ENCODE measurements at places on chromosomes 3 and 15.

DNA sequence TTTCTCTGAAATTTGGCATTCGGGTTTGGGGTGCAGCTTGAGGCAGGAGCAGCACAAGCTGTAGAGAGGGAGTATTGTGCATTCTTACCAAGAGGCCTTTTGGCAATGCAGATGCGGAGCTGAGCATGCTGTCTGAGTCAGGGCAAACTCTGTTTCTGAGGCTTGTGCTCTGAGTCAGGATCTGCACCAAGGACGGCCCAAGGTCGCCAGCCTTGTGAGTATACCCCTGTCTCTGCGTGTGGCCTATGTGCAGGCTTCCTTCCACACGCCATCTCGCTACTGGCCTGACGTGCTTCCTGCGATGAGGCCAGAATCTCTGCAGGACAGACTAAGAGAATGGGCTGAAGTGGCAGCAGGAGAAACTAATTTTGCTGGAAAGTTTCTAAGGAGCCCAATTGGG is 83.8 kb upstream of the ROPN1 start:
- no peak for DNase-seq

DNA sequence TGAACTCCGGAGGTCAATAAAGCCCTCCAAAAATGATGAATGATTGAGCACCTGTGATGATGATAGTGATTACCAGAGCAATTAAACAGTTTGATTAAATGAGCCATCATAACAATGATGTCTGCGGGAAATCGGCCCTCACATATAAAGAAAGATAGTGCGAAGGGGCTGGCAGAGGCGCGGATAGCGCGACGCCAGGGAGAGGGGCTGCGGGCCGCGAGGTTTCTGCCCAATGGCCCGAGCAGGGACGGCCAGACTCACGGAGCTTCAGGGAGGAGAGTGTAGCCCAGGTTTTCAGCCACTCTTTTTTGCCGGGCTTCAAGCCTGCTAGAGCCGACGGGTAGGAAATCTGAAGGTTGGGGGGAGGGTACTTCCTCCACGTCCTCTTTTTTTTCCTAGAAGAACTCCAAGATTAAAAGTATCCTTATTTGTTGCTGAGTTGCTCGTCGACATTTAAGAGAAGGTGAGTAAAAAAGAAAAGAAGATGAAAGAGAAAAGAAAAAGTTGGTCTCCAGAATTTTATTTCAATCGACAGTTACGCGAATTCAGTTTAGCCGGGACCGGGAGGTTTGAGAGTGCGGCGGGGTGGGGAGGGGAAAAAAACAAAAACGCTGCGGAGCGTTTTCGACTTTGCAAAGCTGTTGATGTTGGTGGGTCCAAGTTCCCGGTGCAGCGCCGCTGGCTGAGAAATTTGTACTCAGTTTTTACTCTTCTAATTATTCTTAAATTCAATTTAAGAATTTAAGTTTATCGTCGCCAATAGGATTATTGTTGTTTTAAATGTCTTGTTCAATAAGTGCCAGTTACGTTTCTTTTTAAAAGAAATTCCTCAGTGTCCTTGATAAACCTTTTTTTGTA is 2.2 kb upstream of the MEIS2 start:
- no peak for DNase-seq

DNA sequence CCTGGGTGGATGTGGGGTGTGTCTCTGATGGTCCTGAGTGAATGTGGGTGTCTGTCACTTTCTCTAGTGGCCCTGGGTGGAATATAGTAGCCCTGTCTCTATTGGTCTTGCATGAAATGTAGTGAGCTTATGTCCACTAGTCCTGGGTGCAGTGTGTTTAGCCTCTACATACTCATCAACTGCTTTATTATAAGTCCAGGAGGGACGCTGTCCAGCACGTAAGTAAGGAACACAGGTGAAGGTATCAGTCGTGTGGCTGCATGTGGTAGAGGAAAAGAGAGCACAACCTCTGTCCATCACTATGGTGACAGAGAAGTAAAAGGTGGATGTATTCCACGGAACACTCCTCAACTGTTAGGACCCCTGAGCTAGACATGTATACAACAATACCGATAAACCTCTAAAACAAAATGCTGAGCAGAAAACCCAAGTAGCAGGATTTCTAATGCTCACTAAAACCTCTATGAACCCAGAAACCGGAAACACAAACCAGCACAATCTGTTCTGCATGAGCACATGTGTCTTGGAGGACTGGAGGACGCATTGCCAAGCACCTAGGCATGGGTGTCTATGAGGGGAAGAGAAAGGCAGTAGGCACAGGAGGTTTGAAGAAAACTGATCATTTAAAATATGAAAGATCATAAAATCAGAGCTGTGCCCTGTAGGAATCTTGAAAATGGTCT is 11.0 kb downstream of the LTF start:
- no peak for DNase-seq

GRCh38 chr3:134956395-134956794 is 161.3 kb downstream of the EPHB1 start:
- DNase-seq: no peak

DNA sequence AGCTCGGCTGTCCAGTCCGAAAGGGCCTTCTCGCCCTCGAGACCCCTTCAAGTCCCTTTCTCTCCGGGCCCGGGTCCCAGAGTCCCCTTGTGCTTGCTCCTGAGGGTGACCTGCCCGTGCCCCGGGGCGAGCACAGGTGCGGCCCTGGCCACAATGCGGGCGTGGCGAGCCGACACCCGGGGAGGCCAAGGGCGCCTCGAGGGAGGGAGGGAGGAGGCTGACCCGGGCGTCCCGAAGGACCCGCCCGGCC is 810 bp upstream of the MEF2A start:
- no peak for DNase-seq

DNA sequence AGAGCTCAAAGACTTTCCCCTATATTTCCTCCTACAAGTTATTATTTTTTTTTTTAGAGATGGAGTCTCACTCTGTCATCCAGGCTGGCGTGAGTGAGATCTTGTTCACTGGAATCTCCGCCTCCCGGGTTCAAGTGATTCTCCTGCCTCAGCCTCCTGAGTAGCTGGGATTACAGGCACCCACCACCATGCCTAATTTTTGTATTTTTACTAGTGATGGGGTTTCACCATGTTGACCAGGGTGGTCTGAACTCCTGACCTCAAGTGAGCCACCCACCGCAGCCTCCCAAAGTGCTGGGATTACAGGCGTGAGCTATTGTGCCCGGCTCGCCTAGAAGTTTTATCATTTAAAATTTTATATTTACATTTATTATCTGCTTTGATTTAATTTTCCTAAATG is 5.9 kb downstream of the AKAP13 start:
- DNase-seq: no peak

GRCh38 chr15:64038878-64039610 is 7.2 kb downstream of the DAPK2 start:
- no peak for DNase-seq

DNA sequence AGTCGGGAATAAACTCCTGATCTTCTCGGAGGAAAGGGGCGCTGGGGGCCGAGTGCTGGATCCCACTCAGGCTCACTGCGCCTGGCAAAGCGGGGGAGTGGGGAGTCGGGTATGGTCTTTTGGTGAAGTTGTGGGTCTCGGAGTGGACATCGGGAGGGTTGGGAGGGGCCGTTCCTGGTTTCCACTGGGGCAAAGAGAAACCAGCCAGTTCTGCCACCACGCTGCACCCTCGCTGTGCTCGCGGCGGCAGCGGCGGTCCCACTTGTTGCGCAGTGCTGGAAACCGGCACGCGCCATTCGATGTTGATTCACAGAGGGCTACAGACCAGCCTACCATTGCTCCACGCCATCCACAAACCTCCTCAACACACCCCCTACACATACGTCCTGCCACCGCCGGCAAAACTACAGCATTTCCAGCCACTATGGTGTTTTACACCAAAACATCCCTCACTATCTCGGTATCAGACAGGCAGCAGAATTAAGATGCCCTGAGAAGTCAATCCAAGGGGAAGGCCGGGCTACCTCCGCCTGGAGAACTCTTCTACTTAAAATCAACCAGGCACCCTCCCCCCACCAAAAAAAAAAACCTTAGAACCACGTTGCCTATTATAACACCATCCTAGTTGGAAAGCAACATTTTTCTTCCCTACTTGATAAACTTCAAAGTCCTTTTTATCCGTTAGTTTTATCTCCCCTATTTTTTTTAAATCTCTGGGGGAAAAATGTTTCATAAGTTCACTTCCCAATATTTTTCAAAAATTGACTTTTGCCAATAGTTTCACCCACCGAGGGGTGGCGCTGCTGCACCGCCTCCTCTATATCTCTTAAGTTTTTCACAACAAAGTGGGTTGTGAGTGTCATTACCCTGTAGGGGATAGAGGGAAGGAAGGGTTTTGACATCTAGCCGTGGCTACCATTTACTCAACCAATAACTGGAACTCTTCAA is 3.6 kb downstream of the BCL6 start:
- DNase-seq: peak; percentile 84

DNA sequence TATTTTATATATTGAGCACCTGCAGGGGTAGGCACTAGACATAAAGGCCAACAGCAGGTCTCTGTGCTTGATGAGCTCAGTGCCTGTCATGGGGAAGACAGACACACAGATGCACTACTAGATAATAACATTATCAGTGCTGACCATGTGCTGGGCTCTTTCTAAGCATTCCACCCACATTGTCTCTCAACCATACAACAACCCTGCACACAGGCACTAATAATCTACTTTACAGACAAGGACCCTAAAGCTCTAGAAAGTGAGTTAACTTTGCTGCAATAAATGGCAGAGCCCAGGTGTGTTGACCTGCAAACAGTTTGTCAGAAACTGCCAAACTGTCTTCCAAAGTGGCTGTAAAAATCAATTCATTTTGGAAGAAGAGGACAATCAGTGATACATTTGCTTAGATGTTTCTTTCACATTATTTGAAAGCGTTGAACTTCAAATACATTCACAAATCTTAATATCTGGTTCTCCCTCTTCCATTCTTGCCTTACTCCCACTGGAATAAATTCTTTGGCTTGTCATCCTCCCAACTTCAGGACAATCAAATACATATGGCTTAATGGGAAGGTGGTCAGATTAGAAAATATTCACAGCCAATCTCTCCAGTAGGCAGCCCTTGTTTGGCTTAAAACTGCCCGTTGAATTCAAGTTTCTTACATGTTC is 11.0 kb upstream of the PP2D1 start:
- DNase-seq: no peak

- DNase-seq: no peak
These were observed 72.2 kb downstream of the MB21D2 start for GRCh38 chr3:192845526-192845855.

DNA sequence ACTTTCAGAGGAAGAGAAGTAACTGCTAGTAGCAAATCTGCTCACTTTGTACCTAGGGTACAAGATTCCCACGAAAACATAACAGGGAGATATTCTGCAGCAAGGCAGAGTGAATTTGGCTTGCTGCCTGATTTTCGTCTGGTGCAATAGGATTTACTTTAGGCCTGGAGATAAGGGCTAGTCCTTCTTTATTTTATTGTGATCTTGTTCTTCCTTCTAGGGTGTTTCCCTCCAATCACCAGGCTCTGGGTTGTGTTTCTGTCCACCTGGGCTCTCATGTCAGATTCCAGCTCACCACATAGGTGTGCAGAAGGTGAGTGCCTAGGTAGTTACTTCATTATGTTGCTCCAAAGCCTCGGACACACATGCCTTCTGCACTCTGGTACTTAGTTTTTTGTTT is 211.8 kb upstream of the RGMA start:
- no peak for DNase-seq

- no peak for DNase-seq
These were observed 26.6 kb downstream of the AGBL1 start for GRCh38 chr15:86106306-86106705.

DNA sequence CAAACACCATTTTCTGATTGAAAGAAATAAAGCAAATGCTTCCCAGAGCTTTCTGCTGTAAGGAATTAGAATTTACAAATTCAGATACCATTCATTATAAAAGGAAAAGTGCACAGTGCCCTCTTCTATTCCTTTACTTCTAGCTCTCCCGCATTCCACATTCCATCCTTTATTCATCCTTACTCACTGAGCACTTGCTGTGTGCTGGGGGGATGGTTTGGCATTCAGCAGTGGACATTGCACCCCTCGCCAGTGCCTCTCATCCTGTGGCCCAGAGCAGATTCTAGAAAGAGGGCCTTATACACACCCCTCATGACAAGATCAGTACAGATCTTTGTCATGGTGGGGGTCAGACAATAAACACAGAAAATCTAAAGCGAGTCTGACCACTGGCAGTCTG is 73.0 kb downstream of the MGLL start:
- no peak for DNase-seq

DNA sequence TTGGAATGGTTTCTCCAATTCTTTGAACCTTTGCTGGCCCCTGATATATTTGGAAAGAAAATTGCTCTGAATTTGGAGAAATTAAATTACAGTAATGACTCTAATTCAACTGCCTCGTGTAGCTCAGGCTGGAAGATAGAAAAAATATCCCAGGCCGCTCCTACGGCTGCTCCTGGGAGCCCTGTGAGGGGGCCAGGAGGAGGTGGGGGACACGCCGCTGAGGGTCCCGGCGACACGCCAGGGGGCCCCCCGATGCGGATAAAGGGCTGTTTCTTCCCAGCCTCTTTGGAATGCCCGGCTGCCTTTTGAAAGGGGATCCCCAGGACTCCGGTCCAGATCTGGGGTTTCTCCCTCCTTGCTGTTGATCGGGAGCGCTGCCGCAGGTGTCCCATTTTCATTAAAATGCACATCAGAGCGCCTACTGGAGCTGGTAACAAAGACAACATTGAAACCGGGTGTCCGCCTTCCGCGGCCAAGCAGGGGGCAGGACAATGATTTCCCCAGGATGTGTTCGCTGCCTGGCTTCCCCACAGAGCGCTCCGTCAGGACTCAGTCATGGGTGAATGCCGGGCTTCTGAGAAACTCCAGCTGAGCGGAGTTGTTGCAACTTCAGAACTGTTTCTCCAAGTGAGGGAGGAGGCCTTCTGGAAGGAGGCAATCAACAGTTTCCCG is 200.1 kb upstream of the KBTBD8 start:
- DNase-seq: no peak

- DNase-seq: no peak
These were observed 117.4 kb downstream of the TIGIT start for GRCh38 chr3:114411190-114411668.

- DNase-seq: no peak
These were observed 115.0 kb downstream of the STAG1 start for GRCh38 chr3:136637176-136637575.

GRCh38 chr15:42046597-42046996 is 25.8 kb upstream of the PLA2G4E start:
- no peak for DNase-seq

GRCh38 chr15:63401714-63402497 is 20.3 kb upstream of the CA12 start:
- no peak for DNase-seq

- DNase-seq: peak; percentile 15
These were observed 43.8 kb upstream of the FBXL22 start for GRCh38 chr15:63553388-63553791.

DNA sequence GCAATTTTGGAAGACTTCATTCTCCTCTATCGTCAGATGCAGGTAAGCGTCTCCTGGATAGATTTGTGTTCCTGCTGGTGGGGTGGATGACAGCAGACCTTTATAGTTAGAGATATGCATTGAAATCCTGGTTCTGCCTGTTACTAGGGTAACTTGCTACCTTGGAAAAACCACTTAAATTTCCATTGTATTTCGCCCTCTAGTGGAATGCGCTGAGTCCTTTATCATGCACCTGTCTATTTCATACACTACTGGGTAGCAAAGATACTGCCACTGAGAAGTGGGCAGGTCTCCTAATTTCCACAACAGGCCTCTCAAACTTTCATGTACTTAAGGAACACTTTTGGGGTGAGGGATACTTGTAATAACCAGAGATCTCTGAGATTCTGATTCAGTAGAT is 209.5 kb upstream of the SUCLG2 start:
- no peak for DNase-seq

- no peak for DNase-seq
These were observed 691.3 kb downstream of the ZPLD1 start for GRCh38 chr3:103126115-103126514.
